ENCODE measurements at places on chromosomes 5 and 9.

DNA sequence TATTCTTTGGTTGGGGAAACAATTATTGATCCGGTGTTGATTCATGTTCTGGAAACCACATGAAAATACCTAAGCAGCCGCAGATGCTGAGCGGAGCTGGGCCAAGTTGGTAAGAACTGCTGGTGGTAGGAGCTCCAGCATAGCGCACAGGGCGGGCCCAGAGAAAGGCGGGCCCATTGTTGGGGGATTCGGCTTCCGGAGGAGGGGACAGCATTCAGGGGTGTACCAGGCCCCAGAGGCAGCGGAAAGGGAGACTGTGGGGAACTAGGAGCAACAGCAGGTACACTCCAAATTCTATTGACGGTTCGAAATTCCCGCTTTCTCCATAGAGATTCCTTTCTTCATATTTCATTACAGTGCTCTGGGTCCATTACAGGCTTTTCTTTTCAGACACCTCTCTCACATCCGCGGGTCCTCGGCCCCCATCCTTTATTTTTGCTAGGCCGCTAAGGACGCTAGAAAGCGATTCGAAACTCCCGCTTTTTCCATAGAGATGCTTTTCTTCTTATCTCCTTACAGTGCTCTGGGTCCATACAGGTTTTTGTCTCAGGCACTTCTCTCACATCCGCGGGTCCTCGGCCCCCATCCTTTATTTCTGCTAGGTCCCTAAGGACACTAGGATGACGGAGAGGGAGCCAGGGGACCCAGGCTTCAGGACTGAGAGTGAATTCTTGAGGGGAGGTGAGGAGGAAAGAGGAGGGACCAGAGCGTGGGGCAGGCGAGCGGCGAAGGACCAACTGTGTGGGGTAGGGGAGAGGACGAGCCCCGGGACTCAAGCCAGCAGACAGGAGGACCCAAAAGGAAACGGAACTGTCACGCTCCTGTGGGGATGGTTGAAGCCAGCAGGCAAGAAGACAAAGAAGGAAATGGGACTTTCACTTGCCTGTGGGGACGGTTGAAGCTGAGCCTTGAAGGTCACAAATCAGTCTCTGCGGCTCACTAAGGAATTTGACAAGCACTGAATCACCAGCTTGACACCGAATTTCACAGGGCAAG is at the start of gene CCDC152:
Gene CCDC152 (plus strand): TSS at position 213 of the 996 bp plus-strand sequence. CDS start 2,304 bp downstream, outside the sequence.
- DNase-seq = peak; percentile 27

DNA sequence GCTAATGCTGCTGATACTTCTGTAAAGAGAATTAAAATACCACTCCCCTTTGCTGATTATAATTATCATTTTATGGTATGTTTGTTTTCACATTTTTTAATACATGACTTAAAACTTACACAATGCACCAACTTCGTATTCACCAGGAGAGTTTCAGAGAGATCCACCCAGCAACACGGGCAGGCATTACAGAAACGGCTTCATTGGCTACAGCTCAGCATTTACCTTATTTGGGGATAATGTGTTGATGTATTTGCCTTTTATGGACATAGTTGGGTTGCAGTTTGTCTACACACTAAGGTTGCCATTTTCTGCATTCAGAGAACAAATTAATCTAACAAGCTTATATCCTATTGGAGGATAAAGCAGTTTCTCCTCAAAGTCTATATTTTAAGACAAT is 423.6 kb downstream of the PRDM9 start:
- DNase-seq = no peak

DNA sequence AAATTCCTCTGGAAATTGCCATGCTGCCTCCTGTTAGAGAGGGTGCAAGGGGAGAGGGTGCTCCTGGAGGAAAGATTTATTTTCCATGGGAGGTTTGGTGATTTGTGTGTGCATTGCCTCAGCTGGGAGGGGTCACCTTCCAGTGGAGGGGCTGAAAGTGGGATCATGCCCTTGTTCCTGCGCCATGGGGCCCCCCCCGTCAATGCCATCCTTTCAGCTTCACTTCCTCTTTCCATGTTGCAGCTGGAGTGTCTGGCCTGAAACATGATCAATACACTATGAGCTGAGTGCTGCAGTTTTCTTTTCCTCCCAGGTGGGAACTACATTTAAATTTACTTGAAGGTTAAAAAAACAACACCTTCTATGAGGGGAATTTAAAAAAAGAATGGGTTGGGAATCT is 176.8 kb downstream of the MELK start:
- DNase-seq = no peak

GRCh38 chr9:112422417-112423148 is 42.7 kb downstream of the HSDL2 start:
- no peak for DNase-seq

DNA sequence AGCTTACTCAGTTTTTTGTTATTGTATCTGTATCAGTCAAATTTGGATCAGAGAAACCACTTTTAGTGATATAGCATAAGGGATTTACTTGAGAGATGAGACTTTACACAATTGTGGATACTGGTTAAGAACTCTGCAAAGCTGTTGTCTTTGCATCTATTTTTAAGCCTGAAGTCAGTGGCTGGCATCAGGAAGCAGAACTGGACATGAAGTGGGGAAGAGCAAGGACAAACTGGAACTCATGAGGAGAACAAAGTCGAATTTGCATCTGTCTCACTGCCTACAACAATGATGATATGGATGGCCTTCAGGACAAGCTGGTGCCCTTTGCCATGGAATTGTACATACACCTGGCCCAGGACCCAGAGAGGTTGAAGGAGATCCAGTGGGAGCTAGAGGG is 15.8 kb upstream of the MYORG start:
- DNase-seq = no peak

DNA sequence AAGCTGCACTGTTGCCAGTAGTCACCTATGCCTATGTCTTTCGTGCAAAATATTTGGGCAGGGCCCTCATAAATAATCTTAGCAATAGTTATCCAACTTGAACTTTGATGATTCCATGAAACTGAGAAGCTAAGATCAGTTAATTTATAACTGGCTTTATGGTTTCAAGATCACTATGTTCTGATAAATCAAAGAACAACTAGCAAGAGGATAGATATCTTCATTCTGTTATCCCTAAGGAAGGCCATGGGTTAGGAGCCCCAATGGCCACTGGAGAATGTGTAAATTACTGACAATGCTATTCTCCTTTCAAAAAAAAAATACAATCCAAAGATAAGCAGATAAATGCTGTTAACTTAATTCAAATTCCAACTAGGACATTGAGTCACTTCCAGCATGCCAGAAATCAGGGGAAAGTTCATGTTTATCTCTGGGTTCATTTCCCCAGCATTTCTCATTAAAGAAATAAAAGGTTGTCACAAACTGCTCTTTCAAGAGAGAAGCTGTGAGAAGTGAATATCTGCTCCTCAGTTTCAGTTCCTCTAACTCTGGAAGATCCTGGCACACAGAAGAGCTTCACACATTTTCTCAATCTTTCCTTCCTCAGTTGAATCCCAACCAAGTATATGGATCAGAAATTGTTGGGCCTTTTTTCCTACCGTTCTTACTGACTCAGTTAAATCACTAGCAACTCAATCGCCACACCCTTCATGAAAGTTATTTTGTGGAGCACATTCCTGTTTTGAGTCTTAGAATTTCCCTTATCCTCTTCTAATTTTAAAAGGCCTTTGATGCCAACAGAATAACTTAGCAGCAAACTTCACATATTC is 59.6 kb upstream of the SLC1A1 start:
- DNase-seq = no peak

GRCh38 chr9:124257844-124258606 is at the start of gene NEK6:
TSS of gene NEK6 (plus strand) at chr9:124257949. CDS start at chr9:124301965, 44,016 bp downstream.
- DNase-seq = peak; percentile 54

DNA sequence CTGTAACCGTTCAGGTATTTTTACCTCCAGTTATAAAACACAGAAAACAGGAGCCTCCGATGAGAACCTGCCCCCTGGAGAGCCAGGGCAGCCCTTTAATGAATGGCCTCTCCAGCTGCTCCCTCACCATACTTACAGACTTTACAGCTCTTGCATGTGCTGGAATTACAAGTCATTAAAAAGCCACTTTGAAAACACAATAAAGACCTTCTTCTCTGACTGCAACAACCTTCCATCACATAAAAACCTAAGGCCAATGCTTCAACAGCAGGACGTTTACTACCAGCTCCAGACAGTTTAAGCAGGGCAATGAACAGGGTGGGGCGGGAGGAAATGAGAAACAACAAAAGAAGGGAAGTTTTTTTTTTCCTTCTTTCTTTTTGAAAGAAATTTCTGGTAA is 213.8 kb downstream of the MLLT3 start:
- DNase-seq = no peak

DNA sequence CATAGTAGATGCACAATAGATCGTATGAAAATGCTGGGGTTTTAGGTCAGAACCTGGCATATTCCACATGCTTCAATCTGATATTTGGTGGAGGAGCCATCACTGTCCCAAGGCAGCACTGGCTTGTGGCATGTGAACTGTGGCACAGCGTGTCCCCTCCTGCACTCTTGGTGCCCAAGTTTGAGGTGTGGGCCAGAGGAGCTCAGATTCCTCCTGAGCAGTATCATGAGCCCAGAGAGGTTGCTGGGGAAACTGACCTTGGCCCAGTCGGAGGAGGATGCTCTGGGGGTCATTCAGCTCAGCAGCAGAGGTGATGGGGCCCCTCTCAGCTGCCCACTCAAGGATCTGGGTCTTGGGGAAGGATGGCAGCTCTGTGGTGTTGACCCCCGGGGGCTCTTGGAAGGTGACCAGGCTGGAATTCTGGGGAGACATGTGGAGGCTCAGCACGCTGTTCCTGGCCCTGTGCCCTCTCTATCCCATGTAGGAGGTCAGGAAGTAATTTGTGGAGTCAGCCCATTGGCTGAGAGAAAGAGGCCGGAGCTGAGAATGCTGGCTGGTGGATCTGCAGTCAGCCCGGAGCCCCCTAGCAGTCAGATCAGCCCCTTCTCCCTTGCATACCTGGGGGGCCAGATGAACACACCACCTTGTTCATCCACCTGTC is 23.7 kb downstream of the FPGS start:
- DNase-seq = no peak

DNA sequence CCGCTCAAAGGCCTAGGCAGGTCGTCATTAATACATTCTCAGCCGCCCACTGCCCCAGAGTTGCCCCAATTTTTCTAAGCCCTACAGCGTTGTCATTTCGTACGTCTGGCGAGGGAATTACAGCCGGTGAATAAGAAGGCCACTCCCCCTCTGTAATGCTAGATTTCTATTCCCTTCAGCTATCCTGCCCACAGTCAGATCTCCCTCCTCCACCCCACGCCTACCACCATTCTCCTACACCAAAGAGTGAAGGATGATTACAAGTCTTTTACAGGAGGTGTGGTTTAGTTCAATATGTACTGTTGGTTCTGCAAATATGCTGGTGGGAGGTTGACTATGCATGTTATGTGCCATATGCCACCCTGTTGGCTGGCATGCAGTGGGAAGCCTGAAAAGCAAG is 83.7 kb upstream of the SMIM15 start:
- DNase-seq = no peak

- DNase-seq = no peak
Observed at GRCh38 chr9:131366761-131367401, 27.0 kb upstream of the PRRC2B start.

DNA sequence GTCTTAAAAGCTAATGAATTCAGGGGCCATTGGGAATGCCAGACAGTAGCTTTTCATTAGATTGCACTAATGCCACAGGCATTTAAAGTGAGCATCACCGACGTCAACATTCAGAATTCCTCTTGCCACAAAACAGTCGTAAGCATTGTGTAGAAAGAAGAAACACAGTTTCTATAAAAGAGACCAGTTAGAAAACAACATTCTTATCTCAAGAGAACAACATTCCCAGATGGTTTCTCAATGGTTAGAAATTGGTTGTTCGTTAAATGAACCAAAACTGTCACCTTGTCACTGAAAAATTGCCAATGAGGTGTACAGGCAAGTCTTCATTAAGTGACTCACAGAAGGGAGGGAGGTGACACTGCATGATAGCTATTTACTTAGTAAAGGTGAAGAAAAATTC is 401.6 kb upstream of the PRR16 start:
- DNase-seq = no peak

GRCh38 chr5:158084292-158084691 is 225.3 kb upstream of the CLINT1 start:
- DNase-seq = no peak

DNA sequence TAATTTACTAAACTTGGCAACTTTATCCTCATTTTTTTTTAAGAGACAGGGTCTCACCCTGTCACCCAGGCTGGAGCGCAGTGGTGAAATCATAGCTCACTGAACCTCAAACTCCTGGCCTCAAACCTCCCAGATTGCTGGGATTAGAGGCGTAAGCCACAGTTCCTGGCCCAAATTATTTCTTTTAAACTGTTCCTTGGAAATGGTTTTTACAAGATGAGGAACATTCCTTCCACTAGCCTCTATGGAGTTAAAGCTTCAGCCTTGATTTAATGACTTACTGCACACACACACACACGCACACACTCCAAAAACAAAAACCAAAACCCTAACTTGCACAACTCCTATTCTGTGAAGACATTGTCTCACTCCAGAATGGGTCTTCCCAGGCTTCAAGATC is 77.2 kb upstream of the TARS1 start:
- DNase-seq = no peak

DNA sequence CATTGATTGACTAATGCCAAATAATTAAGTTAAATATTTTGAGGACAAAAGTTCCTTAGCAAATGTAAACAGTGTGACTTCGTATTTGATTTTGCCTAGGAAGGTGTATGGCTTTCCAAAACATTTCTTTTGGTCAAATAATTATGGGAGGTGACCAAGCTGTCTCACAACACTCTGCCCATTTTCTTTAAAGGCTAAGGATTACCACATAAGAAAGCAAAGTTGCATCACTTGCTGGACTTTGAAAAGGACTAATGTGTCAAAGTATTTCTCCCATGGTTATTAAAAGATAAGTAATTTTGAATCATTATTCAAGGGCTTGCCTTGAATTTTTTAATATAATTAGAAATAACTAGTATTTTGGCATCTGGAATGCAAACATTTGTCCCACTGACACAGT is 74.7 kb downstream of the HAPLN1 start:
- no peak for DNase-seq

- DNase-seq = no peak
Observed at GRCh38 chr5:28678899-28679298, 1640.5 kb upstream of the CDH9 start.

GRCh38 chr5:96180684-96181435 is 219.2 kb upstream of the ELL2 start:
- no peak for DNase-seq

DNA sequence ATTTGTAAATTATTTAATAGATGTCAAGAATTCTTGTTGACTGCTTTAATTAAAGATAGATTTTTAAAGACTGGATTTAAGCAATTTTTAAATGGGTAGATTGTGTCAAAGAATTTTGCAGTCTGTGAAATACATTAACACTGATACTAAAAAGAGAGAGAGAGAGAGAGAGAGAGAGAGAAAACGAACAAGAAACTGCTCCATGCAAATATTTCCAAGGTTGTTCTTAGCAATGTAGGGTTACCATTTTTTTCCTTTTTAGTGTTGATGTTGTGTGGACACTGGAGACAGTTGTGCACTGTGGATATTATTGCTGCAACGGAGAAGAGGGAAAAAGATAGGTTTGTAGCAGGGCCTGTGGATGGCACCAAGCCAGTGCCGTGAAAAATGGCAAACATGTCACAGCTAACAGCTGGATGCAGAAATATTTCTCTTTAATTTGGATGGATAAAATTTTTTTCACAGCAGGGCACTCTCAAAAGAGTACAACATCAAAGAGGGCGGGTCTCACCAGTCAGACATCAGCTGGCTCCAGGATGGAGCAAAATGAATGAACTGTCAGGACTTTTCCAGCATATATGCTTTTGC is 58.2 kb downstream of the PRDM6 start:
- no peak for DNase-seq

GRCh38 chr5:151734064-151734408 is 24.4 kb downstream of the ATOX1 start:
- DNase-seq = no peak
